T-helper 9 cell (primary cell): ENCODE measurements at places on chromosomes 2 and 18.

GRCh38 chr2:235745597-235745996 is 251.8 kb downstream of the AGAP1 start:
- DNase-seq, result no peak

GRCh38 chr2:241857572-241858121 is 1.0 kb downstream of the PDCD1 start:
- no peak for DNase-seq

DNA sequence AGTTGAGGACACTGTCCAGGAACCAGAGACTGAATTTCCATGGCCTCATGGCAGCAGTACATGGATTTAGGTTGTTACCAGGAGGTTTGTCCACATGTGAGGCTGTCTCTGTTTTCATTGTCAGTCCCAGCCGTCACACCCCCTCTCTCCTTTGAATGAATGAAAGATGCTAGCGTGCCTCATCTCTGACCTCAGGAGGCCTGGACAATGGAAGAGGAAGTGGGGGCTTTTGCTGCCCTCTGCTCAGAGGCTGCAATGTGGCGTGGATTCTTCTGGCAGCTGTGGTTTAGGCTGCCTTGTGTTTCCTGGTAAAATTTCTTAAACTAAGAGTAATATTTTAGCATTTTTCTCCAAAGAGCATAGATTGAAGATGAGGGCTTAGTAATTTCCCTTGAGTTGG is 47.5 kb downstream of the RAB31 start:
- DNase-seq, result no peak

DNA sequence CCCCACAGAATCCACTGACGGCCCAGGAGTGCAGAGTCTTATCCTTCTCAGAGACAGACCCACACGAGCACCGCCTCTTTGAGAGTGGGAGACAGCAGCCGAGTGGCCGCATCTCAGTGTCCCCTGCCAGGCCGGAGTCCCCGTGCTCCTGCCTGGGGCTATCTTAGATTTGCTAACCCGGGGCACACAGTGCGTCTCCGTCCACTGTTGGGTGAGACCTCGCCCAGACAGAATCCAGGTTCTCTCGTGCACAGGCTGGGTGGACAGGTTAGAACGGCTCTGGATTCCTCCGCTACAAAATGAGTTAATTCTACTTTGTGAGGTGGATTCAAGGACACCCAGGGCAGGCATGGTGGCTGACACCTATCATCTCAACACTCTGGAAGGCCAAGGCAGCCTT is 88.3 kb downstream of the ZNF516 start:
- DNase-seq, result no peak

- DNase-seq, result no peak
Measured at GRCh38 chr2:27723372-27724144, 48.0 kb upstream of the MRPL33 start.

DNA sequence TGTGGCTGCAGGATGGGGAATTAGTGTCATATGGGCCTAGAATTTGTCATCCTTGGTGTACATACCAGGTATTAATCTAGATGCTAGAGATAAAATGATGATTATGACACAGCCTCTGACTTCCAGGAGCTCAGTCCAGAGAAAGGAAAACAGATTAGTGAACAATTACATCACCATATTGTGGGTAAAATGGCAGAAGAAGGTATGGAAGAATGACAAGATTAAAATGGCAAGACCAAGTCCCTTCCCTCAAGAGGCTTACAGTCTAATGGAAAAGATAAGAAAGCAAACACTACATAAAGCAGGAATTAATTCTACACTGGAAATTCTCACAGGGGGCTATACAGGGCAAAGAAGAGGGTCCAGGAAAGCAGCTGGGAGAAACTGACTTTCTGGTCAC is 25.9 kb upstream of the TYMS start:
- DNase-seq, result no peak

- no peak for DNase-seq
Measured at GRCh38 chr18:23189099-23189498, 53.8 kb downstream of the CABLES1 start.

- DNase-seq, result no peak
Measured at GRCh38 chr2:25602333-25602723, 71.0 kb downstream of the DTNB start.

- no peak for DNase-seq
Measured at GRCh38 chr18:44771956-44772917, 91.5 kb downstream of the SETBP1 start.

DNA sequence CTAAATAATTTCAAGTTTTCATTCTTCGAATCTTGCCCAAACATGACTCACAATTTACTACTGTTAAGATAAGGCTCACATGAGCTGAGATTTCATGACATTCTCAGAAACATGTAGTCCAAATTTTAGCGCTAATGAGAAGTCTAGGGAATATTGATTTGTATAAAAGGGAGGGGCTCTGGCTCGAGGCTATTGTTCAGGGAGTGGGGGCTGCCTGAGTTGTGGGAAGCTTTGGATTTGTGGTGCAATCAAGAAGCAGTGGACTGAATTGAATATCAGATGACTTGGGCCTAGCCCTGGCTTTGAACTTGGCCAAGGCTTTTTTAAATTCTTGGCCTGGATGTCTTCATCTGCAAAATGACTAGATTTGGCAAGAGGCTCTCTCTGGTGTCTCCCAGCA is 674.9 kb upstream of the FANCL start:
- no peak for DNase-seq

DNA sequence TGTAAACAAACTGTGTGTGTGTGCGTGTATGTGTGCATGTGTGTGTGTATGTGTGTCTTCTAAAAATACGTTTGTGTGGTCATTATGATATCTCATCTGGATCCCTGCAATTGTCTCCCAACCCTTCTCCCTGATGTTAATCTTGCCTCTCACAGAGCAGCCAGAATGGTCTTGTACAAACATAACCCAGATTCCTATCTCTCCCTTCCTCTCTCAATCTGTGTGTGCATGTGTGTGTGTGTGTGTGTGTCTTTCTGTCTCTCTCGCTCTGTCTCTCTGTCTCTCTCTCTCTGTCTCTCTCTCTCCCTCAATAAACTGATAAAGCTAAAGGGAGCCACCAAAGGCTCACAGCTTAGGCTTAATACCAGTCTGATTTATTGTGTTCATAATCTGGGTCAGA is 210.8 kb downstream of the PAX3 start:
- DNase-seq, result no peak

- DNase-seq, result no peak
Measured at GRCh38 chr2:237533668-237534161, 32.7 kb upstream of the PRLH start.

GRCh38 chr2:21667638-21668037 is 543.9 kb downstream of the TDRD15 start:
- DNase-seq, result no peak

DNA sequence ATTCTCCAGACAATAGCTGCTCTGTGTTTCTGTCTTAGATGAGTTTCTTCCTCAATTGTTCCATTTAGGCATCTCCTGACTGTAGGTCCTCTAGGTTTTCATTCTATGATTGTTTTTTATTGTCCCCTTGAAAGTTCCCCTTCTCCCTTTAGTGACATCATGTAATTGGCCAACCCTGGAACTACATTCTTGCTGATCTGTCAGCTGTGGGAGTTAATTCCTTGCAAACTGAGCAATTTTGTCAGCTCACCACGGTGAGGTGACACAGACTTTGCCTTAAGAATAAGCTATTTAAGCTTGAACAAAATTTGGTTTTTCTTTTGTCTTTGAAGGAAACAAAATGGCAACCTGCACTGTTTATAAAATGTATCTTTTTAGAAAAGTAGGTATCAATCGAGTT is 95.9 kb downstream of the TXNL1 start:
- no peak for DNase-seq

DNA sequence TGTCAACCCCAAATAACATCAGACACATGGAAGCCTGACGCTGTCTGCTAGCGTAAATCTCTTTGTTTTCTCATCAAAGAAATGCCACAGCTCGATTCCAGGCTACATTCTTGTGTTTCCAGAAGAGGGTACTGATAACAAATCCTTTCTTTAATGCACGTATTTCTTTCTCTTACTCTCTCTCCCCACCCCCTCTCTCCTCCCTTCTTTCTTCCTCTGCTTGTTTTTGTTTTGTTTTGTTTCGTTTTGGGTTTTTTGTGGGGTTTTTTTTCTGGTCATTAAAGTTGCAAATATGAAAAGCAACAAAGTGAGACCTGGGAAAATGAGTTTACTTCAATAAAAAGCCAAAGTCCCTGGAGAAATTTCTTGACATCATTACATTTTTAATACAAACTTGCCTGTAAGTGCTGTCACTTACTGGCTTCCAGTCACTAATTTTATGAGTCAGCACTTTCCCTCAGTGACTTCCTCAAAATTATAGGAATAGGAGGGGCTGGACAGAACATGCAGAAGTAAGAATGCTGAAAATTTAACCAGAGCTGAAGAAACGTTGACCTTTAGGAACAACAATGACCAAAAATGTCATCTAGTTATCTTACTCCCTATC is 106.7 kb upstream of the NABP1 start:
- DNase-seq, result no peak

DNA sequence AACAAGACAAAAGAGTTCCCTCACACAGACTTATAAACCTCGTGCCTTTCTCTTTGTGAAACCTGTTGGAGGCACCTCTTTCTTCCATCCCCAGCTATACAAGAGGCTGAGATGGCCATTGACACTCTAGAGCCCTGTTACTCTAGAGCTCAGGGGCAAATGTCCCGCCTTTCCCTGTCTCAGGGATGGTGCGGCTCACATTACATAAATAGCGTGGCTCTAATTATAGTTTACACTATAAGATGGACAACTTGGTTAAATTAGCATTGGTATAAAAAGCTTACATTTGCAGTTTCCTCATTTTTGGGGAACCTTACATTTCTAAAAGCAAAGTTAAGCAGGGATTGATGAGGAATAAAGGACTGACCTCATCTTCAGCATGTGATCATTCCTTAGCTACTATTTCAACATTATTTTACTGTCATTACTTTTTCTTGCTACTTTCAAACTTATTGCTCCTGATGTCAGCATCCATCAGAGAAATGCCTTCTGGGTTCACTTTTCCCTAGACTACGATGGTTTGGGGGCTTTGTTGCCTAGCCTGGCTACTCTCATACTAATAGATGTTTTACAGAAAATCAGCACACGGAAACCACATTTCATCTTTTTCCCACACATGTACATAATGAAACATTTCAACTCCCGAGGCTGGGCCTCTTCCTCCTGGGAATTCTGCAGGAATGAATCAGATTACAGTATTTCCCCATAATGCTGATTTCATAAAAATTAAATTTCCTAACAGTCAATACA is 40.4 kb downstream of the FTCDNL1 start:
- no peak for DNase-seq

- DNase-seq, result no peak
Measured at GRCh38 chr2:51638811-51639210, 606.9 kb upstream of the NRXN1 start.
